A673 (cell line): ENCODE measurements at places on chromosomes 3 and 15. TPM values are rescaled to one million over a fixed set of nuclear protein-coding genes. Genes with fewer than 3 reads are reported as not detected.

DNA sequence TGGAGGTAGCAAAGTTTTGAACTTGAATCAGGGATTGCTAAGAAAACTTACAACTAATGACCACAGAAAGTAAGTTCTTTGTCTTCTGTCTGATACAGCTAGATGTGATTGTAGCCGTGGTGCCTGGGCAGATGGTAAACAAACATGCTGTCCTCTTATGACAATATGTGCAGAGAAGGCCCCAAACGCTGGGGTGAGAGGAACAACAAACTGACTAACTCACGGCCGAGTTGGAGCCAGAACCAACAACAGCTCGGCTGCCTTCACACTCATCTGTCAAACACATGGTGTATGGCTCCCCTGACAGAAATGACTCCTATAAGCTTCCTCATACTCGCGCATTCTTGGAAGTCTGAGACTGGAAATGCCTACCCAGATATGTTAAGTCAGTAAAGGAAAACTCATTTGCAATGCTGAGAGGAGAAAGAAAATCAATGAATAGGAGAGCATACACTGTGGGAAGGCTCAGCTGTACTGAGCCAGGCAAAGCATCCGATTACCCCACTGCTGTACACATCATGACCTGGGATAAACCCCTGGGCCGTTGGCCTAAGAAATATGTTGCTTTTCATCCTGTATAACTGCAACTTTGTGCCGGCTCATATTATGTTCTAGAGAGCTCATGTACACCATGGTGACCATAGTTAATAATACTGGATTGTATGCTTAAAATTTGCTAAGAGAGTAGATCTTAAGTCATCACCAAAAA is 5.7 kb downstream of the THBS1 start:
- DNase-seq, result no peak

- DNase-seq, result no peak
These were observed 474.7 kb upstream of the IL12A start for GRCh38 chr3:159513867-159514380.

DNA sequence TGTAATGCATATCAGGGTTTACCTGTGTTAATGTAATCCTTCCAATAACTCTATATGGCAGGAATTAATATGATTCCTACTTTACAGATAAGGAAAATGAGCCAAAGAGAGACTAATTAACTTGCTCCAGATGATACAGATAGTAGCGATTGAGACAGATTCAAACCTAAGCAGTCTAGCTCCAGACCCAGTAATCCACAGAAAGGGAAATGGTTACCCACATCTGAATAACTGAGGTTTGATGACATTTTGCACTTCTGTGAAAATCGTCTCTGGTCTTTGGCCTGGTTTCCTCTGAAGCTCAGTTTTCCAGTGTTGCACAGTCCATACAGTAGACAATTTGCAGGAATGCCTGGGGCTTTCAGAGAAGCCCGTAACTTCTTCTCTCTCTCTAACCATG is 177.1 kb upstream of the UMPS start:
- no peak for DNase-seq

DNA sequence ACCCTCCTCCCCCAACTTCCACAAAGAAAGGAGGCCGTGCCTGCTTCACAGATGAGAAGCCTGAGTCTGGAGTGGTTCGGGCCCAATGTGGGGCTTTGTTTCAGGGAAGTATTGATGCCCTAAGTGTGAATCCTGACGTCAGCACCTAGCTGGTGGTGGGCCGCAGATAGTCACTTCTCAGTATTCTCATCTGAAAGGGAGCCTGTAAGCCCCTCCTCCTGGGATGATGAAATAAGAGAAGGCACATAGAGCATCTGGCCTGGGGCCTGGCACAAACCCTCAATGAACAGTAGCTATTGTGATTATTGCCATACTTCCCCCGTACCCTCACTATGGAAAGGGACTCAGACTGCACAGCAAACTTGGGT is 24.8 kb downstream of the LINGO1 start:
- DNase-seq, result peak; percentile 80

- DNase-seq, result peak; percentile 52
These were observed 1161.4 kb downstream of the SI start for GRCh38 chr3:163916596-163917560.

DNA sequence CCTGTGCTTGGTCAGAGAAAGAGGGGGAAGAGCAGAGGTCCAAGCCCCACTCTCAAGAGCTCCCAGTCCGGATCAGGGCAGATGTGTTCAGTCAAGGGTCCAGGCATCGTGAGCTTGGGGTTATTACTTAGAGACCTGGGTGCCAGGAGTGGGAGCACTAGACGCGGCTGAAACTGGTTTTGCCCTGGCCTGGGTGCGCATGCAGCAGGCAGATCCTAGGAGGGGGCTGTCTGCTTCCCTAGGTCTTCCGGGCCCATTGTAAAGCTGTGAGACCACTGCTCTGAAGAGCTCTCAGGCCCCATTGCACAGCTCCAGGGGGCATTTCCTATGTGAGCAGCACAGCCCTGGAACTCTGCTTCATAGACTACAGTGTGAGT is 204.9 kb upstream of the LINGO1 start:
- DNase-seq, result no peak

DNA sequence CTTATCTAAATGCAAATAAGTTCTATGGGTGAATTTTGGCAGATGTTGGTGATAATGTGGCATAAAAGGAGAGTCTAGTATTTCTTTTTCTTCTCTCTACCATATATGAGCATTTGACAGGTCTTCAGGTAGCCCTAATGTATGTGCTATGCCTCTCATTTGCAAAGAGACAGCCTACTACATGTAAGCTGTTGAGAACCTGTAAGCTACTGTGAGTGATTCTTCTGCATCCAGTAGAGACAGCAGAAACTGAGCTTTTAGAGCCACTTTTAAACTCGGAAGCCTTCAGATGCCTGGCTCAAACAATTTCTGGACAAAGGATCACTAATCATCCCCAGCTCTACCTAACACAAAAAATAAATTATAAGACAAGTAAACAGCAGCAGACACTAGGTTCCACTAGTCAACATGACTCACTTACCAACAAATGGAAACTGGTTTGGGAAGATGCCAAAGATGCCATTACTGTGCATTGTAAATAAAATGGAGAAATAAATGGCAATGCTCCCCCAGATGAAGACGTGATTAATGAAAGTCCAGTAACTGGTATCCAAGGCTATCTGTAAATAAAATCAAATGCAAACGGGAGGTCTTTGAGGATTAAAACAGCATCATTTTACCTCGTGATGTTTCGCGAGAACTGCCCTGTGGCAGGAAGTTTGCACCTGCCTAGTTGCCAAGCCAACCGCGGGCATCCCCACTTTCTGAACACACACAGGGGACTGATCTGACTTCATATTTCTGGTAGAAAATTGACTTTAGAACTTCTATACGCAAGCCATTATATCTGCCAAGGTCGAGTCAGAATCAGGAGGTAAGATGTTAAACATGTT is 245.3 kb downstream of the DTWD1 start:
- DNase-seq, result no peak

DNA sequence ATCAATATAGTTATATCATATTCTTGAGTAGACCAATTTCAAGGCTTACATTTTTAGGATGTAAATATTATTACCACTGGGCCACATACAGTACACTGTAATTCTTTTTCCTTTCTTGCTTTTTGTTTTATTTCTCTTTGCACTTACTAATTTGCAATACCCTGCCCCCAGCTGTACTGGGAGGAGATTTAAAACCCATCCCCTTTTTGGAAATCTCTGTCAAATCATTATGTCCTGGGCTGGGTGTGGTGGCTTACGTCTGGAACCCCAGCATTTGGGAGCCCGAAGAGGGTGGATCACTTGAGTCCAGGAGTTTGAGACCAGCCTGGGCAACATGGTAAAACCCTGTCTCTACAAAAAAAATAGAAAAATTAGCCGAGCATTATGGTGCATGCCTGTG is 16.2 kb downstream of the ZBTB11 start:
- no peak for DNase-seq

DNA sequence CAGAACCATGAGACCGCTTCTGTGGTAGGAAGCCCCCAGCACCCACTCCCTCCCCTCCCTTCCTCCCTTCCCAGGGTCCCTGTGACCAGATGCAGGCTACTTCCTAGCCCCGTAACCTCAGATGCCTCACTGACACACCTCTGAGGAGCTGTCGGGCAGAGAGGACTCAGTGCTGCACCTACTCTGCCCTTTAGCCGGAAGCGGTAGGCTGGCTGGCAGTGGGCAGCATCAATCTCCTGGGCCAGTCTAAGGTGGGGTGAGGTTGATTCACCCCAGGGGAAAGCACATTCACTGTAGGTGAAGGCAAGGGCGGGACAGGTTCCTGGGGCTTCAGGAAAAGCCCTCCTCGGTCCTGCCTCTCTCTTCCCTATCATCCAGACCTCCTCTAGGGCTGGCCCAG is 19.1 kb downstream of the CSRNP1 start:
- DNase-seq, result no peak

- DNase-seq, result peak; percentile 4
These were observed 73.7 kb upstream of the ZPLD1 start for GRCh38 chr3:102361101-102361500.

DNA sequence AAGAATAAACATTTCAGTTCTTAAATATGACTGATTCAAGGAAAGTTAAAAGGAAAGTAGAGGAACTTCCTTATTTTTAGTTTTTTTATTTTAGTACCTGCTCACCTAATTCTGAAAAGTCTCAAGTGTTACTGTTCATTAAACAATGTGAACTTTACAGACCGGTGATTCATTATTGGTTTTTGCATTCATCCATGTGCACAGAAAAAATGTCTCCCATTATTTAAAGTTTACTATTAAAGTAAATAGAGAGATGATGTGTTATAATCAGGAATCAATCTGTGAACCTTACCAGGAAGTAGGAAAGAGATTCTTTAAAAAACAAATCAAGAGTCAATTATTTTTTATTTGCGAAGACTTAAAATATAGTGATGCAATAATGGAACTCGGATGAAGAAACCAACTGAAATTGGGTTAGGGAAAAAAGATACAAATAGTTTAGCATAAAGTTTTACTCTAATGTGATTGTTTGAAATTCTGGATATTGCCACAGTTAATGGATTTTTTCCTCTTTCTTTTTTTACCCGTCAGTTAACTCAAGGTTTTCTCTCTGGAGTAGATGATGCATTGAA is 119.4 kb upstream of the SAMMSON start:
- DNase-seq, result no peak

DNA sequence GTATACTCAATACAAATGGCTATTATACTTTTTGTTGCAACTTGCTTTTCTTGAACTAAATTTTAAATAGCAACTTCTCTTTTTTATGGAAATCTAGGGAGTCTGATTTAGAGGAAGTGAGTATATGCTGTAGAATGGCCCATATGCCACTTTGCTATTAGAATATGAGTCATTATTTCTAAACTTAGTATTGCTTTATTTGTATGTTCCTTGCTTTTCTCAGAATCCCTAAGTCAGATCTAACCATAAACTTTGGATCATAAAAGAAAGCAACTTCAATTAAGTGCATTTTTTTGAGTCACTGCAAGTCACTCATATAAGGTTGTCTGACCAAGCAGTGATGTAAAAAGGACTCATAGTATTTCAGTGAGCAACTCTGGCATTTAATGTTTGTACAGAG is 17.5 kb upstream of the SPTSSB start:
- DNase-seq, result no peak

GRCh38 chr3:11146773-11147660 is 7.3 kb upstream of the HRH1 start:
- no peak for DNase-seq

GRCh38 chr15:25693321-25694238 is 169.5 kb downstream of the ATP10A start:
- no peak for DNase-seq

DNA sequence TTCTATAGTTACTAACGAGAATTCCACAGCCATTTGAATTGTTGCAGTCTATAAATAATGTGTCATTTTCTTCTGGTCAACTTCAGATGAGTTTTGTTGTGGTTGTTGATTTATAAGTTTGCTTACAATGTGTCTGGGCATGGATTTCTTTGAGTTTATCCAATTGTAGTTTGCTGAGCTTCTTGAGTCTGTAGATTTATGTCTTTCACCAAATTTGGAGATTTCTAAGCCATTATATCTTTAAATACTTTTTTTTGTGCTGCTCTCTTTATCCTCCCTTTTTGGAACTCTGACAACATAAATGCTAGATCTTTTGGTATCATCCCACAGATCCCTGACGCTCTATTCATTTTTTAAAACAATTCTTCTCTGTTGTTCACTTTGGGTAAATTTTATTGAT is 63.2 kb upstream of the NDUFB4 start:
- DNase-seq, result no peak

DNA sequence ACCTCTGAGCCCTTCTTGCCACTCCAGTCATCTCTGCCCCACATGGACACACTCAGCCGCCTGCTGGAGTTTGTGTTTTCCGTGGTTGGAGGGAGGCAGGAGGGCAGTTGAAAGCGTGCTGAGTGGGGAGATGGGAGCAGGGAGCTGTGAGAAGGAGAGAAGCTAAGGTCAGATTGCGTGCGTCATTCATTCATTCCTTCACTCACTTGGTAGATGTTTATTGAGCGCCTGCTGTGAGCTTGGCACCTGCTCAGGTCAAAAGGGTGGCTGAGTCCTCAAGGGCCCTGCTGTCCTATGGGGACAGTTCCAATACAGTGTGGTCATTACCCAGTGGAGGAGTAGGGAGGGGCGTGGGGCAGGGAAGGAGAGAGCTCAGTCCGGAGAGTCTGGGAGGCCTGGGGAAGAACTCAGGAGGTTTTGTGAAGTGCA is 23.5 kb downstream of the LIMD1 start:
- DNase-seq, result no peak

- no peak for DNase-seq
These were observed 178.8 kb upstream of the EIF1B start for GRCh38 chr3:40130721-40131120.

- DNase-seq, result no peak
These were observed 16.2 kb downstream of the LCMT2 start for GRCh38 chr15:43314171-43314570.

- no peak for DNase-seq
These were observed 87.3 kb upstream of the PRR23E start for GRCh38 chr3:127105587-127105986.

GRCh38 chr15:40600956-40601355 is 6.9 kb downstream of the KNL1 start:
- no peak for DNase-seq

- DNase-seq, result no peak
These were observed 5.1 kb upstream of the RAB7A start for GRCh38 chr3:128720891-128721290.

HLTF gene
- total RNA-seq, result 37.6 and 40.1 TPM in 2 replicates

REC114 gene
- total RNA-seq, result not detected in 2 replicates

ZNF501 gene
- total RNA-seq, result 2.8 and 4.2 TPM in 2 replicates

SLC25A26 gene
- total RNA-seq, result 8.9 and 10.7 TPM in 2 replicates

GREM1 gene
- 1.5 and 2.2 TPM in 2 replicates for total RNA-seq

RFTN1 gene
- total RNA-seq, result 0.60 and 1.2 TPM in 2 replicates

MTHFS gene
- 8.7 and 9.4 TPM in 2 replicates for total RNA-seq

FBXL2 gene
- total RNA-seq, result 7.8 and 12.0 TPM in 2 replicates

CLPX gene
- total RNA-seq, result 60.2 and 64.4 TPM in 2 replicates

HCLS1 gene
- 92.4 and 96.9 TPM in 2 replicates for total RNA-seq

KNL1 gene
- 36.7 and 40.3 TPM in 2 replicates for total RNA-seq
